ENCODE measurements at places on chromosomes 7 and 10.

DNA sequence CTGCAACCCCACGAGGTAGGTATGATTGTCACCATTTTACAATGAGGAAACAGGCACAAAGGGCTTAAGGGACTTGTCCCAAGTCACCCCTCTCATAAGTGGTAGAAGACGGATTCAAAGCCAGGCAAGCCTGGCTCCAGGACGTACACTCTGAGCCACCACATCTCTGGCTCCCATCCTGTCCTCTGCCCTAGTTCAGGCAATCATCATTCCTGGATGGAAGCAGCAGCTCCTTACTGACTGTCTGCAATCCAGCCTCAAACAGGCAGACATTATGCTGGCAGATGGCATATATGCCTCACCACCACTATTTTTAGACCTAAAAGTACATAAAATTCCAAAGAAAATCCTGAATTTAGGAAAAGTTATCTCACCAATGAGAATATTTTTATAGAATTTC lies 100.7 kb downstream of the USP6NL start:
- no peak for DNase-seq

GRCh38 chr10:86960003-86960862 lies 1.8 kb downstream of the SNCG start:
- DNase-seq, result peak; percentile 47

DNA sequence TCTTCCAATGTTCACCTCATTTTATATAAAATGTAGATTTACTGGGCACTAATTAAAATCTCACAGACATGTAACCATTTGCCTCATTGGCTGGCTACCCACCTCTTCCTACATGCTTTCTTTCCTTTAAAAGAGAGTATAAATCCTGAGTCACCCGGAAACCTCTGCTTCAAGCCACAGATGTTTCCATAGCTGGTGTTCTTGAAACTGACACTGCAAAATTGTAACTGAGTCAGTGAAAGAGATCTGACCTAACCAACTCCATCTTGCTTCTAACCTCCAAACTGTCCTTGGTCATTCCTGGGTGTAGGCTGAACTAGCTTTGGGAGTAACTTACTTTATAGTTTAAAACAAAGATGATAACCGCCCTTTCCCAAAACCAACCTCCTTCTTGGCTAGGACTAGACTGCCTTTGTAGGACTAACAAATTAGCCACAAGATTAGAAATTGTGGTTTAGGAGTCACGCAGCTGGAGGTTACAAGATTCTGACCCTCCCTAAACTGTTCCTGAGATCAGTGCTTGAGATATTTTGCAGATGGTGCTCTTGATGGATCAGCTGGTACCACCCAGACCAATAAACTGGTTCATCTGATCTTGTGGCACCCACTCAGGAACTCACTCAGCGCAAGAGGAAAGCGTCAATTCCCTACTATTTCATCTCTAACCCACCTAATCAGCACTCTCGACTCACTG lies 33.5 kb downstream of the SVOPL start:
- peak; percentile 49 for DNase-seq

GRCh38 chr7:157273208-157274093 lies 63.4 kb upstream of the DNAJB6 start:
- DNase-seq, result peak; percentile 63

- DNase-seq, result peak; percentile 61
Observed at GRCh38 chr10:108567899-108568752, 1355.2 kb downstream of the XPNPEP1 start.

- no peak for DNase-seq
Observed at GRCh38 chr7:88888684-88889083, 93.1 kb upstream of the TEX47 start.

GRCh38 chr10:71089162-71089561 lies 123.2 kb upstream of the UNC5B start:
- no peak for DNase-seq

DNA sequence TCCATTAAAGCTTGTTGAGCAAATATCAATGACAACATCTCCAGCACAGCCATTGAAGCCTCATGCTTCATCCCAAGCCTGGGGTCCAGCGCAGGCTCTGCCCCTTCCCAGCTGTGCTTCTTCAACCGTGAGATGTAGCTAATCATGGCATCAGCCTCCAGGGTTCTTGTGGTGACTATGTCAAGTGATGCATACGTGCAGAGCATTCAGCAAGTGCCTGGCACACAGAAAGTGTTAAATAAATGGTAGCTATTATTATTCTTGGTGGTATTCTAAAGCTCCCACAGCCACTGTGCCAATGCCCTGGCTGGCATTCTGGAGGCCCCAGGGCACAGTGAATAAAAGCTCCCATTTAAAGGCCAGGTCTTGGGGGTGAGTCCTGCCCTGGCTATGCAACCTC lies 146.6 kb downstream of the WDR11 start:
- no peak for DNase-seq

DNA sequence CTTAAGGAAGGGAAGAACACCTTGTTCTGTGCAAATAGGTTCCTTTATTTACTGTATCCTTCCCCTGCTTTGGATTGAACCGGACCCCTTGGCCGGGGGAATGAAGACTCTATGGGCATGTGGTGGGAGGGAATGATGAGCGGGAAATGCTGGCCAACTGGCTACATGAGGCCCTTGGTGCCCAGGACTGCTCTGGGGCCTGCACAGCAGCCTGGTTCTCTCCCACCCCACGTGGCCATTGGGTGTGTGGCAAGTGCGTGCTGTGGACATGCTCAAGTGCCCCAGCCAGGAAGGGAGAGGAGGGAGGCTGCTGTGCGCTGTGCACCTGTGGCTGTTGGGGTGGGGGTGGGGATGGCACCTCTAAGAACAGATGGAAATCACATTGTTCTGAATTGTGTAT lies 917.0 kb upstream of the GHITM start:
- DNase-seq, result no peak

DNA sequence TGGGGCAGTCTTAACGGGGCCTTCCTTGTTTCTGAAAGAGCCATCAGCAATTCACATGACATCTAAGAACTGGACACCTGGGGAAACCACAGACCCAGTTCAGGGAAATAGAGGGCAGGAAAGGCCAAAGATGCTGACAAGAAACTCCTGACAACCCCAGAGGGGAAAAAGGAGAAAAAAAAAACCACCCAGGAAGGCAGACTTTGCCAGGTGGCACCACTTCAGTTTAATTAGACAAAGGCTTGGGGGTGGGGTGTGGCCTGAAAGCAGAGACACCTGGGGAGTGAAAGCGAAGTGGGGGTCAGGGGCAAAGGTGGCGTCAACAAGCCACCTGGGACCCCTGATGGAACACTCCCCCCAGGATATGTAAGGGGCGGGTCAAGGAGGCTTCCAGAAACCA lies 53.6 kb downstream of the RAB11FIP2 start:
- DNase-seq, result no peak

Measured in RPMI7951 (cell line).